ENCODE measurements at places on chromosomes 12 and 14.

- DNase-seq = no peak
Measured at GRCh38 chr12:90244232-90244631, 535.6 kb upstream of the ATP2B1 start.

DNA sequence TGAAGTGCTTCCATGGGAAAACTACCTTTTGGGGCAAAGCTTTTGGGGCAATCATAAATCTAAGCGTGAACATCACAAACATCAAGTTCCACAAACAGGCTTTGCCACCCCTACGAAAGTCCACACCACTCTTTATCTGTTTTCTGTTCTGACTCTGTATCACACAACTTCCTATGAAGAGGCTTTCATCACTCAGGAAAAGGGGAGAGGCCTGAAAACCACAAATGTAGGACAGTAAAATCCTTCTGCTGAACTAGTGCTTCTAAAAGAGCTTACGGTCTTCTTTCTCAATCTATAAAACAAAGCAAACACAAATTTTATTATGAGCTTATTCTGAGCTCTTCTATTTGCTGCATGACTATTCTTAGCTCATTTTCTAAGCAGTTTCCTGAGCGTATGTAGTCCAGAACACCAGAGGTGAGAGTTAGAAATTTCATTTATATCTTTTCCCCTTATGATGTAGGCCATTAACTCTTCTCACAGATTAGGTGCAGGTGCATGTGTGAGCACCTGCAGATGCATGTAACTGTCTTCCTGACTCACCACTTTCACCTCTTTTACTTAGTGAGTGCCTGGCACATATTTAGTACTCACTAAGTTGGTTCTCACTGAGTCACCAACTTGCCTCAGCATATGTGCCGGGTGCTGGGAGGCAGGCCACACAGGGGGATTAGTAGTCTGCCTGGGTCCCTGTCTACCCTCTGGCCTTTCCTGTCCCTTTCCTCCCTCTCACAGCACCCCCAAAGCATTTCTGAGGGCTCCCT, 32.9 kb upstream of the SYCP3 start:
- no peak for DNase-seq

- DNase-seq = peak; percentile 33
Measured at GRCh38 chr12:116559162-116559935, at the start of gene MAP1LC3B2. Gene MAP1LC3B2 (plus strand): TSS chr12:116559381. CDS start chr12:116575943, 16,562 bp downstream.

GRCh38 chr12:19498099-19498498, 58.8 kb downstream of the AEBP2 start:
- DNase-seq = no peak

DNA sequence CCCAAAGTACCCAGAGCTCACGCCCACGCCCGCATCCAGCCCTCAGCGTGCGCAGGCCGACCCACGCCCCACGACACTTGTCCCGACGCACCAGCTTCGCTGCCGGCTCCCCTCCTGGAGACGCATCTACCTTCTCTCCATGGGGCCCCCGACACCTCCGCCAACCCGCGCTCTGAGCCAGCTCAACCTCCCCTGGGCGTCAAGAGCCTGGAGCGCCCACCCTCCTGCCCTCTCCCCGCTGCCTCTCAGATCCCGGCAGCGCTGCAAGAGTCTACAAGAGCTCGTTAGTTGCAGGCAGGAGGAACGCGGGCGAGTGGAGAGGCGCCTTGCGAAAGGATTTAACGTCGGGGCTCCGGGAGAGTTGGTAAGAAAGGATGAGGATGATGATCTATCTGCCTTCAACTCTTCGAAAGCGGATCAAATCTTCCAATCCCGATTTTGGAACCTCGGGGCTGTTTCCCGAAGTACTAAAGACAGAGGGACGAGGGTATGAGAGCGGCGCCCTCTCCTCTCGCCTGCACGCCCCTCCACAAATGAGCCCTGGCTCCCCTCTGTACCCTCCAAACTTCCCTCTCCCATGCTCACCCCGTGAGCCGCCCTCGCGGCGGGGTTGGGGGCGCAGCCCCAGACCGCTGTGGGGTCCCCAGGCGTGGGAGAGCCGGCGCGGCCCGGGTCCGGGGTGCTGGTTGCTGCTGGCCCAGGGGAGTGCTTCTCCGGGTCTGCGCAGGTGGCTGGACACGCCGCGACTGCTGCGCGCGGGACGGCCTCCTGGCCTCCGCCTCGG, 979 bp downstream of the LTBP2 start:
- DNase-seq = no peak

- no peak for DNase-seq
Measured at GRCh38 chr12:121404734-121405133, 4.8 kb downstream of the RNF34 start.

- DNase-seq = no peak
Measured at GRCh38 chr12:123094349-123095077, 56.4 kb downstream of the PITPNM2 start.

GRCh38 chr12:65597527-65597926, 226.8 kb upstream of the HMGA2 start:
- DNase-seq = no peak

DNA sequence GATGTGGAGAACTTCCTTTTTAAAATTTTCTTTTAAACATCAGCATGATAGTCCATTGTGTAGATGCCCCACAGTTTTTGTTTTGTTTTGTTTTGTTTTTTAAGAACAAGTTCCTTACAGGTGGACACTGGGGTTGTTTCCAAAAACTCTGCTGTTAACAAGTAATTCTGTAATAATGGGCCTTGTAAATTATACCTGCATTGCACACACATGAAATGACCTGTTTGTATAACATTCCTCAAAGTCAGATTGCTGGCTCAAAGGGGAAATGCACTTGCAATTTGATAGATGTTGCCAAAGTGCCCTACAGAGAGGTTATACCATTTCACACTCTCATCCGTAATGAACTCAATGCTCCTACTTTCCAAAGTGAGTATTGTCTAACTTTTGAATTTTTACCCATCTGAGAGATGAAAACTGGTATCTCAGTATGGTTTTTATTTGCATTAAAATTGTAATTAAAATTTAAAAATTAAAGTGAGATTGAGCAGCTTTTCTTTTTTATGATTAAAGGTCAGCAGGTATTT, 89.2 kb downstream of the SPPL3 start:
- DNase-seq = no peak

DNA sequence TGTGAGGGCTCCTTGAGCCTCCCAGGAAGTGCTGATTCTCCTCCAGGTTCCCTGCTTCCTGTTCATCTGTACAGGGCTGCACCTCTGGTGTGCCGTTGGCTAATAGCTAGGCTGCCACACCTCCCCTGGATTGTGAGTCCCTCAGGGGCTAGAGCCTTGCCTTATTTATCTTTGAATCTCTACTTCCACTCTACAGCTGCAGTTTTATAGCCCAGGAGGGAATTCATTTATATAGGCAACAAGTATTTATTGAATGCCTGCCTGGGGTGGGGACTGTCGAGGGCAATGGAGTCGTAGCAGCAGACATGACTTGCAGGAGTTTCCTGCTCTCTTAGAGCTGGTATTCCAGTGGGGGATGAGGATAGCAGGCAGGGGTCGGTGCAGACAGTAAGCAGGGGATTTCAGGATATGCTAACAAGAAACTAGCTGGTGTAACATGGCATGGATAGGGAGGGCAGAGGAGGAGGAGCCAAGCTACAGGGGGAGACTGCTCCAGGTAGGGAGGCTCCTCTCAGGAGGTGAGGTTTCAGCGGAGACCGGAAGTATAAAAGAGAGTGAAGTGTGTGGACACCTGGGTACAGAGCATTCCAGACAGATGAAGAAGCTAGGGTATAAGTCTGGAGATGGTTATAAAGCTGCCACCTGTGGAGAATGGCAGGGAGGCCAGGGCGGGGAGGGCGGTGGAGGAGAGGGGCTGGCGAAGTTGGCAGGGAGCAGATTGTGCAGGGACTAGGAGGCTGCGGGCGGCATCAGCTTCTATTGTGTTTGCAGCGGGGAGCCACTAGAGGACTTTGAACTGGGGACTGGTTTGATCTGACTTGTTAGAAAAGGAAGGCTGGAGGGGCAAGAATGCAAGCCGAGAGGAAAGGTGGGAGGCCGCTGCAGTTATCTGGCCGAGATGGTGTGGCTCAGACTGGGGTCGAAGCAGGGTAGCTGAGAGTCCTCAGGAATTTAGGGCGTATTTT, 17.2 kb downstream of the USP30 start:
- no peak for DNase-seq

GRCh38 chr12:25376407-25376806, 125.7 kb upstream of the KRAS start:
- no peak for DNase-seq

DNA sequence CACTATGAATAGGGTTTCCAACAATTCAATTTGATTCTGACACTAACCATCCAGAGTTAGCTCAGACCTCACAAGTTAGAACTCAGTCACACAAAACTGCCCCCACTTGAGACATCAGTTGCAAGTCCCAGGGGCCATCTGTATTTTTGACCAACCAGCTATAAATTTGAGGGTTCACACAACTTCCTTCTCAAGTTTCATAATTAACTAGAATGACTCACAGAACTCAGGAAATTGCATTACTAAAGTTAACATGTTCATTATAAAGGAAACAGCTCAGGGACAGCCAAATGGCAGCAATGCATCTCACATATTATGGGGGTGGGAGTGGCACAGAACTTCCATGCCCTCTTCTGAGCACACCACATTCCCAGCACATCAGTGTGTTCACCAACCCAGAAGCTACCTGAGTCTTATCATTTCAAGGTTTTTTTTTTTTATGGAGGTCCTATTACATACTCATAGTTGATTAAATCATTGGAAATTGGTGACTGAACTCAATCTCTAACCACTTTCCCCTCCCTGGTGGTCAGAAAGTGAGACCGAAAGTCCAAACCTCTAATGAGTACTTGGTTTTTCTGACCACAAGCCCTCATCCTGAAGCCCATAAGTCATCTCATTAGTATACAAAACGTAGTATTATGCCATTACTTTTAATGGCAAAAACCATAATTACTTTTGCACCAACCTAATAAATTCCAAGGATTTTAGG, 1721.5 kb upstream of the SEL1L start:
- DNase-seq = no peak

DNA sequence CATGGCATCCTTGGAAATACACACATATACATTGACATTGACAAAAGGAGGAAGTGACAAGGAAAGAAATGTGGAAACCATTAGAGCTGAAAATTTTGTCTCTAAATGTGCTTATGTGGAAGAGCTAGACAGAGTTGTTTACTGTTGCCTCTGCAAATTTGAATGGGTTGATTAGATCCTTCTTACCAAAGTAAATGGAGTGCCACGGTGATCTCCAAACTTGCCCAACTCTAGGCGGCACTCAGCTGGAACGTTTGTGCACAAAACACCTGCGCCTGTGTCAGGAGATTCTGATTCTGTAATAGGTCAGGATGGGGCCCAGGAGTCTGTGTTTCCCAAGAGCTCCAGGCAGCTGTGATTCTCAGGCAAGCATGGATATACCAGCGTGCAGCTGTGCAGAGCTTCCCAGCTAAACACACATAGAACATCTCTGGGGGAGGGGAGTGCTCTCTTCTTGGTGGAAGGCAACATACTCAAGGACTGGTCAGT, 77.8 kb upstream of the BDKRB2 start:
- no peak for DNase-seq

Data from stimulated activated CD4-positive, alpha-beta T cell treated with anti-CD3 and anti-CD28 coated beads, Interleukin-15, amount 100 ng/mL, for 1 hour (primary cell).